ENCODE measurements at places on chromosomes 6 and 20. TPM values are rescaled to one million over a fixed set of nuclear protein-coding genes. Genes with fewer than 3 reads are reported as not detected.

MRPL18 gene
- 83.4 TPM for total RNA-seq

FOXQ1 gene
- not detected for total RNA-seq

- DNase-seq: no peak
Observed at GRCh38 chr6:93701526-93701925, 282.2 kb upstream of the EPHA7 start.

DNA sequence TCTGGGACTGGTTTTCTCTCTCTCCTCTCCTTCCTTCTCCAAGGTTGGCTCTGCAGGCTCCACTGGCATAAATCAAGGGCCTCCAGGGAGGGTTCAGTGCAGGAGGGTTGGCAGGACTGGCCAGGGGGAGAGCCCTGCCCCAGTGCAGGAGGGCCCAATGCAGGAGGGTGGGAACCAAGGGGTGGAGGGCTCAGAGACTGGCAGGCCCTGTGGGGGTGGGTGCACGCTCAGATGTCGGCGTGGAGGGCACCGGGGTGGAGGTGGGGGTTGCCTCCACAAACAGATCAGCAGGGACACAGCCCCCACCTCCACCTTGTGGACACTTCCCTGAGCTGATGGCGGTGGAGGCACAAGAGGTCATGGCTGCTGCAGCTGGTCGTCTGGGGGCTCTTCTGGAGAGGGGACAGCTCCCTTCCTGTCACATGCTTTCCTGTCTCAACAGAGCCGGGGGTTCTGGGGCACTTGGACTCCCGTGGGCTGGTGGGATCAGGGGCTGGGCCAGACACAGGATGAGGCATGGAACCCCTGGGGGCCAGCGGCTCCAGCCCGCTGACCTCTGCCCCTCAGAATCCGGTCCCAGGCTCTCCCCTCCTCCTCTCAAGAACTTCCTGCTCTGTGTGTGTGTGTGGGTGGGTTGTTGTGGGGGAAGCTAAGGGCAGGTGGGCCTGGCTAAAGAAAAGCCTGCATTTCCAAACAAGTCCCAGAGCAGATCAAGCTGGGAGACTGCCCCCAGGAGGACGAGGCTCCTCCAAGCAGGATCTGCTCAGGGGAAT is 2.7 kb upstream of the ABHD16B start:
- peak; percentile 67 for DNase-seq
